ENCODE measurements at places on chromosomes 2 and 18.

GRCh38 chr2:239884051-239884405 lies 141.1 kb downstream of the NDUFA10 start:
- no peak for DNase-seq

DNA sequence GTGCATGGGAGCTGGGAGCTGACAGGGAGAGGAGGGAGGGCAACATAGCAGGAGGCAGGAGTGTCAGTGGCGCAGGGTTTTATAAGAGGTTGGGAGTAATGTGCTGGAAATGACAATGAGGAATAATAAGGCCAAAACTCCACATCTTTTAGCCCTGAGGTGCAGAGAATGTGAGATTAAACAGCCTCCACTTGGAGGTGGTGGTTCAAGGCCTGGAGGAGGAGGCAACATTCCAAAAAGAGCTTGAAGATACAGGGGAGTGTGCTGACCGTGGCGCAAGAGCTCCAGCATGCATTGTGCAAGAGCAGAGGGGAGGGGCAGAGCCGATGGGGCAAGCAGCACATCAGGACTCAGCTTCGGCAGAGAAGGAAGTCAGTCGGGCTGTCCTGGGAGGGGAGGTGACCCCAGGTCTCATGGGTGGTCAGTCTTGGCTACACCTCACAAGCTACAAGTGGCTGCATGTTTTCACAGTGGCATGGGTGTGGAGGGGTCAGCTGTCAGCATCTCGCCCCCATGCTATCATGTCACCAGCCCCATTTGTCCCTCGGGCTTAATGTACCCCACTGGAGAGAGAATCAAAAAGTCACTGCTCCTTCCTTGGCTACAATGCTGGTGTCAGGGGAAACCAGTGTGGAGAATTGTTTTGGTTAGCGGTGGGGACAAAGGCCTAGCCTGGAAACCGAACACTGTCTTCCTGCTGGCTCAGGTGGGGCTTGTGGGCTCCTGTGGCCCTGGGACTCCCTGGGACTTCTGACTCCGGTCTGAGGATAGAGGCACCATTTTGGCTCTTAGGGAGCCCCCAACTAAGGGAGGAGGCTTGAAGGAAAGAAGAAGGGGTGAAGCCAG lies 208.0 kb downstream of the ZFP36L2 start:
- no peak for DNase-seq

DNA sequence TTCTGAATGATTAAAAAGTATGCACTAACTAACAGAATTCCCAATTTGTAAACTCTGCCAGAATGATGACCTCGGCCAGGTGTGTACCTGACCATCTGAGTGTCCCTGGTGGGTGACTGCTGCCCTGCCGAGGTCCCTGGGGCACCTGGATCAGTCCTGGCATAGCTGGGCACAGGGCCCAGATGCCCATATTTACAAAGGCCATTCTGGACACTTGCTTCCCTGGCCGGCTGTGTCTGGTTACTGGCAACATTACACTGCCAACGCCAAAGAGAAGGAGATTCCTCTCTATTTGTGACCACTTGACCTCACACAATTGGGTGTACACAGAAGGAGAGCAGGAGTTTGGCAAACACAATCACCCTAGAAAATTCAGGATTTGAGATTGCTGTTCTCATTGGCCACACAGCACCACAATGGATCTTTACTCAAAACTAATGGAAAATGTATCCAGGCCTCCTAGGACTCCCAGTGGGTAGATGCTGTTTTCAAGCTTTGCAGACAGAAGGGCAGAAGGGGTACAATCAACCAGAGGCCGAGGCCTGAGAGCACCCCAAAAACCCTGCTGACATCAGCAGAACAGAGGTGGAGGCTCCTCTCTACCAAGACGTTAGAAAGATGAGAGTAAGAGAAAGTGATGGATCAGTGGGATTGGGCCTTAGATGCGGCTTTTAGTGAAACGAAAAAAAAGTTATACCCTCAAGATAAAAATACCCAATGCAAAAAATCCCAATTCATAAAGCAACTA lies 58.3 kb upstream of the PXDN start:
- no peak for DNase-seq

DNA sequence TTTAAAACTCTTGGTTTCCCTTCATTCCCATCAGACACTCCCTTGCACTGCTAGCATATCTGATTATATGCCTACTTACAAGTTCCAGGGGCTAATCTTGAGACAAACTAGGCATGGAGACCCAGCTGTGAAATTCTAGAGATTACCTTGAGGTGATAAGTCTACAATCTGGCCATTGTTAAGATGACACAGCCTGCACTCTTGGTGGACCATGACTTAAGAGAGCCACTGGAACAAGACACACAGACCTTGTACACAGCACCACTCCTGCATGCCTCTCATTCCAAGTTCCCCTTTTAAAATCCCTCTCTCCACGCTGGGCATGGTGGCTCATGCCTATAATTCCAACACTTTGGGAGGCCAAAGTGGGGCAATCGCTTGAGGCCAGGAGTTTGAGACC lies 387.2 kb upstream of the DCC start:
- no peak for DNase-seq

GRCh38 chr2:1686784-1687105 lies 57.6 kb downstream of the PXDN start:
- no peak for DNase-seq

DNA sequence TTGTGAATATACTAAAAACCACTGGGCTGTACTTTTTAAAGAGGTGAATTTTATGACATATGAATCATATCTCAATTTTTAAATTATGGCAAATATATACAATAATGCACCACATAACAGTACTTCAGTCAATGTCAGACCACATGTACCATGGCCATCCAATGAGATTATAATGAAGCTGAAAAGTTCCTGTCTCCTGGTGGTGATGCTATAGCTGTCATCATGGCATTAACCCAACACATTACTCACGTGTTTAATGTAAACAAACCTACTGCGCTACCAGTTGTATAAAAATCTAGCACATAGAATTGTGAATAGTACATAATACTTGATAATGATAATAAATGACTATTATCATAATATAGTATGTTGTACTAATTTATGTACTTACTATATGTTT lies 77.6 kb upstream of the ID2 start:
- no peak for DNase-seq

- no peak for DNase-seq
Measured at GRCh38 chr2:70615222-70615621, 61.6 kb upstream of the TGFA start.

GRCh38 chr18:62339106-62339988 lies 14.2 kb downstream of the TNFRSF11A start:
- peak; percentile 36 for DNase-seq

DNA sequence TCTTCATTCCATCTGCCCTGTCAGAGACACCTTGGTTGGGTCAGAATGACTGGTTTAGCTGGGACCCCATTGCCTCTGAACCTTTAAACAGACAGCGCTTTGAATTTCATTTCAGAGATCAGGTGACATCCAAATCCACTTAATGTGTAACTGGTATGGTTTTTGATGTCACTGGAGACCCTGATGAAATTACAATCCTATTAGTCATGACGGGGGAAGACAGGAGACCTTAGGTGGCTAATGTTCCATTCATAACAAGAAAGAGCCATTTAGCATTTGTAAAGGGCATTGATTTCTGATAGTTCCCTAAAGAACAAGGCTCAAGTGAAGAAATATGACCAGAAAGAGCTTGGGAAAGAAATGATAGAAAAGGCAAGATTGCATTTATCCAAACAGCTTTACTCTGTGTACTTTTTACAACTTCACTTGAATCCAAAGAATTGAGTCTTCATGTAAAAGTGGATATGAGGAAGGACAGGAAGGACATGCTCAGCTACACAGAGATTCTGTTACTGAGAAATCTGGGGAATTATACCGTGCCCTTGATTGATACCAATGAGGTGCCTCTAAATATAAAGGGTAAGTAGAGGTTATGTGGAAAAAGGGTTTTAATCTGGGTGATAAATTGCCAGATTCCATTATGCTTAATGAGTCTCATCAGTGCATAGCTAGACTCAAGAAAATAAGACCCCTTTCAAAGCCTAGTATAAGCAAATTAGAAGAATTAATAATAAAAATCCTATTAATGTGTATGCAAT lies 198.2 kb downstream of the NCKAP5 start:
- no peak for DNase-seq

- DNase-seq = no peak
Measured at GRCh38 chr2:72778410-72778809, 47.4 kb downstream of the EXOC6B start.

DNA sequence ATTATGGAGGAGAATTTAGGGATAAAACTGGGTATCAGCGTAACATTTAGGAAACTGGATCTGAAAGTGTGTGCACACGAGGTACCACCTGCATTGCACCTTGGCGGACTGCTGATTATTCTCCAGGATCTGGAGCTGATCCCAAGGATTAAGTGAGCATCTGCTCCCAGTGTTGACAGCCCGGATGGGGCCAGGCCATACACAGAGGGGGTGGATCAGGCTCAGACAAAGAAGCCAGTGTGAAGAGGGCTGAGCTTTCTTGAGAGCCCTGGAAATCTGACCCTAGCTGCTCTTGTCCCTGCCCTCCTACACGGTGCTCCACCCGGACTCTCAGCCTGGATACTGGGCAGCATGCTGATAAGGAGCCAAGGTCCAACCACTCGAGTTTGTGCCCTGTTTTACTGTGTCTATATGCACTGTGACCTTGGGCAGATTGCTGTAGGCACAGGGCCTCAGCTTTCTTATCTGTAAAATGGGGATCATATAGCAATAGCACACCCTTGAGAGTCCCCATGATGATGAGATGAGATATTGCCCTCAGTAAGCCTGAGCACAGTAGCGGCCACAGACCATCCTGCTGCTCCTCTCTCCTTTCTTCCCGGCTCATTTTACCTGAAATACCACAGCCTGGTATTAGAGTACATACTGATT lies 396.8 kb upstream of the CELF4 start:
- no peak for DNase-seq

DNA sequence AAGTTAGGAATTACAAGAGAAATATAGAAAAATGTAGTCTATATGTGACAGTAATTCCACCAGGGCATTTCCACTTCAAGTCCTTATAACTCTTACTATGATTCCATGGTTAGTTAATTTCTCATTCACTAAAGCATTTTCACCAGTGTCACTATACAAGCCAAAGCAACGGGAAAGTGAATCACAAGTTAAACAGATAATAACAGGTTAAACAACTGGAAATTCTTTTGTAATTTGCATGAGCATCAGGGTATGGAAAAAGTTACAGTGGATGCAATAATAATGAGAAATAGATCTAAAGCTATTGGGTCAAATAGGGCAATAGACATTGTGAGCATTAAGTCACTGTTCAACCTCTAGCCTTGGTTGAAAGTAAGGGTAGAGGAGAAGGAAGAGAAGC lies 88.9 kb upstream of the ST6GAL2 start:
- DNase-seq = no peak

DNA sequence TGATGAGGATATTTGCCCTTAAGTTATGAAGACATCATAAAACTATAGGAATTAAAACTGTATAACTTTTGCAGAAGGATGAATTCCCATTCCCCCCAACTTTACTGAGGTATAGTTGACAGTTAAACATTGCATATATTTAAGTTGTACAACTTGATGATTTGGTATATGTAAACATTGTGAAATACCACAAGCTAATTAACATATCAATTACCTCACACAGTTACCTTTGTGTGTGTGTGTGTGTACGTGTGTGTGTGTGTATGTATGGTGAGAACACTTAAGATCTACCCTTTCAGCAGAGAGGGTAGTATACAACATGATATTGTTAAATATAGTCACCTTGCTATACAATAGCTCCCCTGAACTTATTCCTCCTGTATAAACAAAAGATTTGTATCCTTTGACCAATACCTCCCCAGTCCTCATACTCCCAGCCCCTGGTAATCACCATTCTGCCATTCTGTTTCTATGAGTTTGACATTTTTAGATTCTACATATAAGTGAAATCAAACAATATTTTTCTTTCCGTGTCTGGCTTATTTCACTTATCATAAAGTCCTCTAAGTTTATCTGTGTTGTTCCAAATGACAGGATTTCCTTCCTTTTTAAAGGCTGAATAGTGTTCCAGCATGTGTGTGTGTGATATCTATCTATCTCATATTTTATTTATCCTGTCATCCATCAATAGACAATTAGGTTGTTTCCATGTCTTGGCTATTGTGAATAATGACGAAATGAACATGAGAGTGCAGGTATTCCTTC lies 48.2 kb upstream of the FAM136A start:
- no peak for DNase-seq

DNA sequence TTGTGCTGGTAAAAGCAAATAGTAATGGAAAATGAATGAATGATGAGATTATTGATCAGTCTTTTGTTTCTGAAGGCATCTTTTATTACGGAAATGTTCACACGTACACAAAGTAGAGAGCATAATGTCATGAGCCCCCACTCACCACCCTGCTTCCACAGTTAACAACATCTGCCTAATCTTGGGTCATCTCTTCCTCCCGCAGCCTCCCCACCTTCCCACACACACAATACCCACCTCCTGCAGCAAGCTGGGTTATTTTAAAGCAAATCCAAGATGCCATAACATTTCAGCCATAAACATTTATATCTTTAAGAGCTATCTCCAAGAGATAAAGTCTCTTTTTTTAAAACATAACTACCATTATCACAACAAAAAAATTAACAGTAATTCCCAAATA lies 36.3 kb downstream of the CYP27C1 start:
- no peak for DNase-seq

DNA sequence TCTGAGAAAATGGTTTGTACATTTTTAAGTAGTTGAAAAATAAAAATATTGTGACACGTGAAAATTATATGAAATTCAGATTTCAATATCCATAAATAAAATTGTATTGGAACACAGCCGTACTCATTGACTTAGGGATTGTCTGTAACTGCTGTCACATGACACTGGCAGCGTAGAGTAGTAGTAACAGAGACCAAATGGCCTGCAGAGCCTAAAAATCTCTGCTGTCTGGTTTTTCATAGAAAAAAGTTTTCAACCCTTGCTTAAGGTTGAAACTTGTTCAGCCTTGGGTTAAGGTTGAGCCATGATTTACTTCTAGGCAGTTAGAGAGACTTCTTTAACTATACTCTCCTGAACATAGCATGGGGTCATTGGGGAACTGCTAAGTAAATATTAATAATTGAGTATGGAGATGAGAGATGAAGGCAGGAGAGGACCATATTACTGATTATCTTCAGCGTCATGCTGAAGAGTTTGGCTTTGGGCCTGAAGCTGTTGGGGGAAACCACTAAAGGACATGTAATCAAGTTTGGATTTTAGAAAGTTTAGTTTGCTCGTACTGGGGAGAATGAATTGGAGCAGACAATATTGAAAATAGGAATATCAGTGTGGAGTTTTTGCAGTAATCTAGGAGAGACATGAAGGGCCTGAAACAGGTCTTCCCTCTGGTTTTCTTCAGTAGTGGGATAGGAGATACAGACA lies 16.2 kb downstream of the EML4 start:
- DNase-seq = no peak

GRCh38 chr2:136049991-136050920 lies 64.8 kb upstream of the DARS1 start:
- no peak for DNase-seq

- DNase-seq = no peak
Measured at GRCh38 chr2:233164128-233164635, 87.3 kb upstream of the ATG16L1 start.
